NCI-H1436 treated with DMSO at 0.1 percent for 48 hours (cell line): ENCODE measurements at places on chromosomes 4 and X.

- DNase-seq = no peak
These were observed 44.2 kb downstream of the CCNI start for GRCh38 chr4:77031544-77031943.

- DNase-seq = no peak
These were observed 336.5 kb downstream of the BMPR1B start for GRCh38 chr4:95093936-95094929.

DNA sequence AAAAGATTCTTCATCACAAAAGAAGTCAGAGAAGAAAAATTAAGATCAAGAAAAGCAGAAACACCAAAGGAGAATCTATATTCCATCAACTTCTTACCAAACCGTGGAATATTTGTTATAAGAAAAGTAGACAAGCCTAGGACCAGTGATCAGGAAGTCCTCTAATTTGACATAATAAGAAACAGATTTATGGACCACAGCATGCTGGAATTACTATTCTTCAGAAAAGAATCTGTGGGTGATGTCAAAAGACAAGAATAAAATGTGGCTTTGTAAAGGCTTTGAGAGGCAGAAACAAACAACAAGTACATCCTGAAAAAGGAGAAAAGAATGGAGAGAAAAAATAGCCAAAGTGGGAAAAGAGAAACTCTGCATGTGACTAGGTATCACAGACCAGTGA, 123.3 kb downstream of the SLC10A7 start:
- no peak for DNase-seq

DNA sequence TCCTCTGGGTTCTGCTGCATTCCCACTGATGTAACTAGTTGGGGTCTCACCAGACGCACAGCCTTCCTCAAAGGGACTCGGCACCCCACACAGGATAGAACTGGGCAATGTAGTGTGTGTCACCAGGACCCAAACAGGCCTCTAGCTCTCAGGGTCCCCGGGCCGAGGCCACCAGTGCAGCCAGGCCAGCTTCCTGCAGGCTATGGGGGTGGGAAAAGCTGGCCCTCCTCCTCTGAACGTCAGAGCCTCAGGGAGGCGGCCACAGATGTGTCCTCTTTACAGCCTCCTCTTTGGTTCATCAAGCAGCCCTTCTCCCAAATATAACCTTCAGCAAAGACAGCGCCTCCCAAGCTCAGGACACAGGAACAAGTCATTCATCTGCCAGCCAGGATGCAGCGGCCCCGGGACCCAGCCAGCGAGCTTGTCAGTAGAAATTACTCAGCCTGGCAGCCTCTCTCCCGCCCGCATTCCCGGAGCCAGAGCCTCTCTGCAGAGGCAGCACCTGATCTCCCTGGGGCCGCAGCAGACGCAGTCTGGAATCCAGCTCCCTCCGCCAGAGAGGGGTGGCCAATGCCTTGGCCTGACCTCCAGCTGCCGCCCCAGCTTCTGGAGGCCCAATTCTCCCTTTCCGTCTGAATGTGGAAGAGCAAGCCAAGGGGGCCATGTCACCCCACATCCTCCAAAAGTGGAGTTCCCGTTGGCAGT, 288.5 kb downstream of the FBXW7 start:
- DNase-seq = no peak

GRCh38 chrX:47623540-47624027, 3.9 kb upstream of the SYN1 start:
- peak; percentile 52 for DNase-seq

DNA sequence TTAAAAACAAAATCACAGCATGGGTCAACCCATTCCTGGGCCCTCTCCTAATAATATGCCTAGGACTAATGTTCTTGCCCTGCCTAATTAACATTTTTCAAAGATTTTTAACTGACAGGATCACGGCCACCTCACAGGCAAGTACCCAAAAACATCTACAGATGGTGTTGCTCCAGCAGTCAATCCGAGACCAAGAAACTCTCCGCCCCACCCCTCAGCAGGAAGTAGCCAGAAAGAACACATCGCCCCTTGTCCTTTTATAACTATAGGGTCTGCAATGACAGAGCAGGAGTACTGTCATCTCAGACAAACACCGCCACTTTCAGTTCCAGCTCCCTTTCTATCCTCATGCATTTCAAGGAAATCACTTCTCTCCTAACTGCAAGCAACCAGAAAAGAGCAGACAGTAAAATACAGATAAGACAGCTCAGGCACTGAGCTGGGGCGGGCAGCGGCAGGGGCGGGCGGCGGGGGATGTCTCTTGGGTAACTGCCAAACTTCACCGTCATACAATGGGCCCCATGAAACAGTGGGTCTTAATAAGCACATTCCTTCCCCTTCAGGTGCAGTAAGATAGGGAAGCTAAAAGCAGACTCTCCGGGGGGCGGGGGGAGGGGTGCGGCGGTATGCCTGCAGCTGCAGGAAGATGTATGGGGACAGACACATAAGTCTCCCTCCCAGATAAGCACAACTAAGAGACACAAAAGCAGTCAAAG, 67.4 kb downstream of the ZNF182 start:
- no peak for DNase-seq

DNA sequence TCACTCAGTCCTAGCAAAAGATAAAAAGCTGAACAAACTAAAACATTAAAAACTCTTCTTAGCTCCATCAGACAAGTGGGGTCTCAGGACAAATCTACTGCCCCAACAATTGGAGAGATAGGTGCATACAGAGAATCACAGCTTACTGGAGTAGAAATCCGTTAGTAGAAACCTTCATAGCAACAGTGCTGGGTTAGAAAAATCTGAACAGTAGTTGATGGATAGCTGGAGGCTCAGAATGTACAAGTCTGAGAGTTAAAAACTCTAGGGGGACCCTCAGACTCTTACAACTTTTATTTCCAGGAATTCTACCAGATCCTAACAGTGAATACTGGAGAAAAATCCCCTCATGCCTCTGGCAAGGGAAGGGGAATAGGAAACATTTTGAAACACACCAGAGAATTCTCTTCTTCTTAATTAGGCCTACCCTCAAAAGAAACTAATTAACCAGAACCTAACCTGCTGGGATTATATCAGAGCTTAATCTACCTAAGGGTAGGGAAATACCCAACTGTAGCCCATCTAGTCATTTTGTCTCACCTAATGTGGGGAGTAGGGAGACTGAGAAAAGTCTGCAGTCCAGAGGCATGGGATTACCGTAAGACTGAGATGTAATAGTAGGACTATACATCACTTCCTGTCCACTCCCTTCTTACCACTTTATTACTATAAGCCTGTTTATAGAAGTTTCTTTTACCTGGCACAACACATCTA, 165.0 kb upstream of the CTSO start:
- no peak for DNase-seq

- no peak for DNase-seq
These were observed 23.7 kb downstream of the DCHS2 start for GRCh38 chr4:154467886-154468285.

DNA sequence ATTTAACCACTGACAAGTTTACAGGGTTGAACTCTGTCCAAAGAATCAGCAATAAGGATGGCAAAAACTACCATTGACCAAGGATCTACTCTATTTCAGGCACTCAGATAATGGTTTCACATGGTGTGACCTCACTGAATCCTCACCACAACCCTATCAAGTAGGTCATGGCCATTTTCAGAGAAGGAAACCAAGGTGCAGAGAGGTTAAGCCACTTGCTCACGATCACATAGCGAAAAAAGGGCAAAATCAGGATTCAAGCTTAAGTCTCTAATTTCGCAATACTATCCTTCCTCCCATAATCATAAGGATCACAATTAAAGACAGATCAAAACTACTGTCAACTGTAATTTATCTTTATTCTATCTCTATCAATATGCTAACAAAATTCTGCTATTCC, 191.0 kb upstream of the AFF2 start:
- no peak for DNase-seq

- no peak for DNase-seq
These were observed 16.1 kb upstream of the ATP8A1 start for GRCh38 chr4:42673082-42673425.

DNA sequence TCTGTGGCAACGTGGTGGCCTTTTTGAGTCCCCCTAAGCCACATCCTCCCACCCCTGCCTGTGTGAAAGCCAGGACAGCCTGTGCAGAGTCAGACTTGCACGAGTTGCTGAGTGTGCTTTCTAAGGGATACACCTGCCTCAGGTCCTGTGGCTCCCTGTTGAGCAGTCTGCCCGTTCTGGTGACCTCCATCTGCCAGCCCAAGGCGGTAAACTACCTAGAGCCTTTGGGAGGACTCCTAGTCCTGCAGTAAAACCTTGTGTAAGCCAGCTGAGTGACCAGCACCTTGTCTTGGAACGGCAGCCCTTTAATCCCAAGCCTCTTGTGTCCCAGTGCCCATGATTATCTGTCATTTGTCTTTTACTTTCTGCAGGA, 69.3 kb downstream of the NBDY start:
- no peak for DNase-seq

- no peak for DNase-seq
These were observed 114.7 kb downstream of the TRAPPC11 start for GRCh38 chr4:183773790-183774189.

- no peak for DNase-seq
These were observed 47.1 kb upstream of the GBA3 start for GRCh38 chr4:22645481-22646182.

- DNase-seq = no peak
These were observed 251.8 kb upstream of the FTHL17 start for GRCh38 chrX:31323658-31324057.

GRCh38 chr4:137559801-137560200, 27.5 kb upstream of the PCDH18 start:
- DNase-seq = no peak

- DNase-seq = no peak
These were observed 193.6 kb downstream of the FBXW7 start for GRCh38 chr4:152342293-152342692.

GRCh38 chr4:67861513-67861912, 22.3 kb downstream of the TMPRSS11D start:
- DNase-seq = peak; percentile 32

DNA sequence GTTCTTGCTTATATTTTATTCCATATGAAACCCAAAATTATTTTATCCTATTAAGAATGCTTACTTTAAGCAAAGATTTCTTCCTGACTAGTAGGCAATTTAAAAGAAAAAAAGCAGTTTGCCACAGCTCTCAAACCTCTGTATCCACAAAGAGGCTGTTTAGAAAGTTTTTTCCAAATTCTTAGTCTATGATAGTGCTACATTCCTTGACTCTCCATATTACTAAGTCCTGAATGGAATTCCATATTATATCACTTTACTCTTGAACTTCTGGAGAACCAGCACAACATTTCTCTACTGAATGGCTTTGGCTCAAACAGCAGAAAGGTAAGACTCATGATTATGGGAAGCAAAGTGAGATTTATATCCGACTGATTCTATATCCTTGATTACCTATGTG, 8.3 kb downstream of the SLC10A6 start:
- no peak for DNase-seq

DNA sequence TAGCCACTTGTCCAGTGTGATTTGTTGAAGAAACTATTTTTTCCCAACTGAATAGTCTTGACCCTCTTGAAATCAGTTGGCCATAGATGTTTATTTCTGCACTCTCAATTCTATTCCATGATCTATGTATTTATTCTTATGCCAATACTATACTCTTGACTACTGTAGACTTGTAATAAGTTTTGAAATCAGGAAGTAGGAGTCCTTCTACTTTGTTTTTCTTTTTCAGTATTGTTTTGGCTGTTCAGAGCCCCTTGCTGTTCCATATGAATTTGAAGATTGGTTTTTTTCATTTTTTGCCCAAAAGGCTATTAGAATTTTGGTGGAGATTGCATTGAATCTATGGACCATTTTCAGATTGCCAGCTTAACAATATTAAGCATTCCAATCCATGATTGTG, 10.2 kb downstream of the SAP30 start:
- no peak for DNase-seq

DNA sequence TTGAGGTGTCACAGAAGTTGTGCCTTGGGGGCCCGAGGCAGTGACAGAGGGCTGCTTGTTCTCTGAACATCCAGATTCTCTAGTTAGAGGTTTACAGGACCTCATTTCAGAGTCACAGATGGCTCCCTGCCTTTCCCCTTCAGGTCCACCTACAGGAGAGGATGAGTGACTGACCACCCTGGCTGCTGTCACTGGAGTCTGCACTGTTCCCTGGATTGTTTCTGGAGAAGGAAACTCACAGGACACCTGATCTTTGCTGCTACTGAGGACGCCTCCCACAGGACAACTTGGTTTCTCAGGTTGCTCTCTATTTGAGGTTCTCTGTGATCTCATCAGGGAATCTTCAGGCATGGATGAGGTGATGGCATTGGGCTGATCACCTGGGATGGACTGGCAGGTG, 58.3 kb downstream of the GPRIN3 start:
- DNase-seq = no peak

GRCh38 chr4:119000400-119000799, 111.7 kb downstream of the SYNPO2 start:
- no peak for DNase-seq

- no peak for DNase-seq
These were observed 53.6 kb upstream of the MSX1 start for GRCh38 chr4:4805887-4806286.

DNA sequence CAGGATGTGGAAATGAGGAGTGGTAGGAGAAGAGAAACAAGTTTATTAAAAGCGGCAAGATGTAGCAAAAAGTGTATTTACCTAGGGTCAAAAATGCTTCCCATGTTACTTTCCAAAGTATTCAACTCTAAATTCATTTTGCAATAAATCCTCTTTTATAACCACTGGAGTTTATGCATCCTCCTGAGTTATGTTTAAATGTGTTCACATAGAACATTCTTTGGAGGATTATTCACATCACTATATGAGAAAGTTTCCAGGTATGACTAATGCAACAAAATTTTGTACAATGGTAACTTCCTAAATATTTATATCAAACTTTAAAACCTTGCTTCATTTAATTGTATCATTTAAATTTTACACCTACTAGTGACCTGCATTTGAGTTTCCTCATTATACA, 870.6 kb upstream of the SLIT2 start:
- DNase-seq = no peak

DNA sequence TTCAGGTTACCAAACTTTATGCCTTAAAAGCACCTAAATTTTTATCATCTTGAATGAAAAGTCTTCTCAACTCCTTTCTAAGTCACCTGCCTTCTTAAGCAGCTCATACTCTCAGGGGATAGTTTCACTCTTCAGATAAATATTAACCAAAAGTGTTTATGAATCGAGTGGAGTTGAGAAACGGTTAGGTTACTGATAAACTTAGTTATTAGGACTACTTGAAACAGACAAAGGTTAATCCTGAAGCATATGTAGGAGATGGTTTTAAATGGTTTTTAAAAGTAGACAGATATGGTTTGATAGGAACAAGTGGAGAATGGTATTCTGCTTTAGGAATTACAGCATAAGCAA, 32.8 kb downstream of the CLDN22 start:
- DNase-seq = no peak
